ENCODE measurements at places on chromosomes 5 and 9.
A peak's percentile ranks its signal among the peaks of the same experiment; 100 is the strongest.

- no peak for DNase-seq
Measured at GRCh38 chr9:70945301-70945700, 176.1 kb downstream of the TRPM3 start.

DNA sequence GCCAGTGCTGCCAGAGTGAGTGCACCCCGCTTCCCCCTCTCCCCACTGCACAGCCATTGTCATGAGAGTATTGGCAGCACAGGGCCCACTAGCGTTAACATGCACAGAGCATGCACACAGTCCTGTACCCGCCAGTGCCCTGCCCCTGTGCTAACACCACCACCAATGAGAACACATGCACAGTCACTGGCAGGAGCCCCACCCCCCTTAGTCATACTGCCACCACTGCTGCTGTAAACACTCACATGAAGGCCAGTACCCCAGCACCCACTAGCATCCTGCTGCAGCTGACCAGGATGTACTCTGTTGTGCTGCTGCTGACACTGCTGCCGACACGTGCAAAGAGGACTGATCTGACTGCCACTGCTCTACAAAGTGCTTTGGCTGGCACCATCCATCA lies 19.5 kb upstream of the RANBP6 start:
- DNase-seq = peak; percentile 13

DNA sequence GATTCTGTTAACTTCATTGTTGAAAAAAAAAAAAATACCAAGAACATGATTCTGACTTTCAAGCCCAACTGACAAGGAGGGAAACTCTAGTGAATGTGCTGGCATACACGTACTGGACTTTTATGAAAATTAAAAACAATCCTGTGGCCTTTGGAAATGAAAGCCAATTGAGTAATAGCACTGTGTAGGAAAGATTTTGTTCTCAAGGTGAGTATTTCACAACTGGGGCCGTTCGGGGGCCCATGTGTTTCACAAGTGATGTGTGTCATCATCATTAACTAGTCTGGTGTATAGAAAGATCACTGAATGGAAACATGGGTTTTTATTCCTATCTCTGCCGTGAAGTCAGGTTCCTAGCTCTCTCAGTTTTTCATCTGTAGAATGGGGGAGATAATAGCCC lies 605.0 kb upstream of the CLINT1 start:
- no peak for DNase-seq

GRCh38 chr5:157259699-157260098 lies 6.2 kb upstream of the CYFIP2 start:
- DNase-seq = no peak

DNA sequence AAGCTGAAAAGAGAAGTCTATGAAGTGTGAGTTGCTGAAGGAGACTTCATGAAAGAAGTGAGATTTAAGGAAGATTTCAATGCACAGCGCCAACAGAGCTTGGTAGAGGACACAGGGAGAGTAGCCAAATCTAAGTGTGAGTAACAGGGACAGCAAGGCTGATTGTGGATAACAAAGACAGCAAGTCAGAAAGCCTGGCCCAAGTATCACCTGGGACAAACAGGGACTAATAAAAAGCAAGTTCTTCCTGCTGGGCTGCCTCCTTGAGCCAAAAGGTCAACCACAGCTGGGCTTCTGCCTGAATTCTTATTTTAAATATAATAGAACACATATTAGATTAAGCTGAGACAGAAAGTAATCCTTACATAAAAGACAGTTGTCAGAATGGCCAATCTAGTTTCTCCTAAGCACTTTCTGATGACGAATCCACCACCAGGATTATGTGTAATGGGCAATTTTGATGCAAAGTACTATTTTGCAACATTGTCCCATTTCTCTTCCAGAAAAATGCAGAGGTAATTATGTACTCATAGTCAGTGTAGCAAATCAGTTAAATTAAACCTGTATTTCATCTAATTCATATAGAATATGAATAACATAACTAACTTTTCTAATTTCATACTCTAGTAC lies 73.8 kb downstream of the MAPKAP1 start:
- DNase-seq = no peak

- DNase-seq = no peak
Measured at GRCh38 chr5:103908336-103909080, 345.9 kb upstream of the NUDT12 start.

Data from kidney capillary endothelial cell (primary cell).